NCI-H2081 (cell line): ENCODE measurements at places on chromosomes 7 and 10.

DNA sequence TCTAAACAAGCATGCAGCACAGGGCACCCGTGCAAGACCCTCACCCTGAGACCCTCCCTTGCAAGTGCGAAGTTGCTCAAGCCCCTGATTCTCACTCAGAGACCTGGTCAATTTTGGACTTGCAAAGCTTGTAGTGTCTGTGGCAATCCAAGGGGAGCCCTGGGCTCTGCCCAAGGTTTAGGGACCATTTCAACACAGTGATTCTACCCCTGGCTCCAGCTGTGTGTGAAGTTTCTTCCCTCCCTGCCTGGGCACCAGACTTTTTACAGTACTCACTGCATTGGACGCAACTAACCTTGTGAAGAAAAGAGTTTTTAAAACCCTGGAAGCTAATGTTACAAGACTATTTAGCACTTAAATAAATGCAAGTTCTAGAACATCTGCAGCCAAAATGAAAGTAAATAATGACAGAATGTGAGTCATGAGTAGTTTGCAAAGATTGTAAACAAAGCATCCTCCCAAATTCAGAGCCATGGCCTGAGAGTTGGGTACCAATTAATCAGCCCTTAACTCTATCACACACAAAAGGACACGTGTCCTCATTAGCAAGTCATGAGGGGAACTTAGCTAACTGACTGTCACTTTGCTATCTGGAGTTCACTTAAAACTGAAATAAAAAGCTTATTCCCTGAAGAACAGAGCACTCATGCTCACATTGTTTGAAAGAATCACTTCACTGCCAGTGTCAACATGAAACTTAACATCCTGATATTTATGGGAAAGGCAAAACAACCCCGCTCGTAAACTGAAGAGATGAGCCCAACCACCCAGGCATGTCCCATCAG, 48.1 kb downstream of the RGS10 start:
- DNase-seq, result no peak

- DNase-seq, result no peak
Measured at GRCh38 chr7:23024454-23024853, 10.5 kb upstream of the HYCC1 start.

DNA sequence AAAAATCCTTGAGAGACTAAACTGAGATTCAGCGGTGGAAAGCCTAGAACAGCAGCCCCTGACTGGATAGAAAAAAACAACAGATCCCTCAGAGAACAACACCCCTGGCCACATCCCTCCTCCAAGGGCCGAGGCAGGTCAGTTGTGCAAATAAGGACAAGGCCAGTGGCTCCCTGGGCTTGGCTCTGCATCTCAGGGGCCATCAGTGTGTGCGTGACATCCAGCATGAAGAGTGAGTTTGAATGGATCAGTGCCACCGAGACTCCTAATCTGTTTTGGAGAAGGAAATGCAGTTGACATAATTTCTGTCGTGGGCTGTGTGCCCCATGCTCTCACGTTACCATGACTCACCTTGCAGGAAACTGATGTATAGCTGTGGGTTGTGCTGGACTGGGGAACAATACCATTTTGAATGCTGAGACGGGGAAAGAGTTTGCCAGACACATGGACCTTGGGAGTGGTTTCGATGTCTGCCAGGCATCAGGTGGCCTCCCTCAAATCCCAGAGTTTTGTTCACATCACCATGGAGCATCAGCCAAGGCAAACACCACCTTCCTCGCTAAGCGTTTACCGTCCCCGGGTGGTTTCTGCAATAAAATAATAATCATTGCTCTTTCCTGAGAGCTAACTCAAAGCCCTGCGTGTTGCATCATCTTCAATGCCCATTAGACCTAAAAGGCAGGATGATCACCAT, 153.2 kb upstream of the FZD8 start:
- DNase-seq, result peak; percentile 71

DNA sequence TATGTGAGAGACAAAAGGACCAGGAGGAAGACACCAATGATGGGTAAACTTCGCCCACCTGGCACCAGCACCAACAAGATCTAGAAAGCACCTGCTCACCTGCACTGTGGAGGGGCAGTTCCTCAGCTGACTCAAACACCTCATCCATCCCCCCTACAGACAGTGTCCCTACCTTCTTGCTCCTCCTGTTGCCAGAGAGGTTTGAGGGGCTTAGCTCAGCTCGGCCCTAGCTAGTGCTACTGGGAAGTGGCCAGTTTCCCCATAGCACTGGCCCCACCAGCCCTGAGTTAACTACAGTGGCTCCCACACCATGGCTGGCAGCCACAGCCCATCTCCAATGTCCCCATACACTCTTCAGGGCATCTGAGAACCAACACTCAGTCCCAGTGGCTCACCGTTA, 70.8 kb downstream of the GRID1 start:
- no peak for DNase-seq

DNA sequence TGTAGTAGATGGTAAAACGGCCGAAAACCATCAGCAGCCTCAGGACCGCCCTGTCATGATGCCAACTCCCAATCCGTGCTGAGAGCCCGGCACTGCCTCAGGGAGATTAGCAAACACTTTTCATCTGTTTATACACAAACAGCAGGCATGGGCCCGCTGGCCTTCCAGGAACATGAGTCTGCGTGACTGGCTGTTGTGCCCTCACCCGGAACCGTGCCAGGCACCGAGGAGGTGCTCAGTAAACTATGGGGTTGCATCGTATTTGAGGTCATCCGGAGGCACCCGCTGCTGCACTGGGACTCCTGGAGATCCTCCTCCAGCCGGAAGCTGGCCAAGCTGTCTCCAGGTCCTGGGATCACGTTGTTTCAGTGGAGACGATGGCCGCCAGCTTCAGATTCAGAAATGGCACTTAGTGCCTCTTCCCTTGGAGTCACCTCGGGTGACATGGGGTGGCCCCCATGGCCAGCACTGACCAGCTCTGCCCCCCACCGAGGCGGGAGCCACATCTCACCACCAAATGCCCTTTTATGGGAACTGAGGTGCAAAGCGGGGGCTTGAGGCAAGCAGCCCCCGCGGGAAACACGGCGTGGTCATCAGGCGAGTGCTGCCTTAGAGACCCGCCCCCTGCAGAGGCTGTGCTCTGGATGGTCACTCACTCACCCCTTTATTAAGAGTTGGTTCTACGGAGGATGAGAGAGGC, 585.9 kb downstream of the PTPRN2 start:
- peak; percentile 91 for DNase-seq

- no peak for DNase-seq
Measured at GRCh38 chr7:129262324-129262723, 37.5 kb downstream of the AHCYL2 start.

DNA sequence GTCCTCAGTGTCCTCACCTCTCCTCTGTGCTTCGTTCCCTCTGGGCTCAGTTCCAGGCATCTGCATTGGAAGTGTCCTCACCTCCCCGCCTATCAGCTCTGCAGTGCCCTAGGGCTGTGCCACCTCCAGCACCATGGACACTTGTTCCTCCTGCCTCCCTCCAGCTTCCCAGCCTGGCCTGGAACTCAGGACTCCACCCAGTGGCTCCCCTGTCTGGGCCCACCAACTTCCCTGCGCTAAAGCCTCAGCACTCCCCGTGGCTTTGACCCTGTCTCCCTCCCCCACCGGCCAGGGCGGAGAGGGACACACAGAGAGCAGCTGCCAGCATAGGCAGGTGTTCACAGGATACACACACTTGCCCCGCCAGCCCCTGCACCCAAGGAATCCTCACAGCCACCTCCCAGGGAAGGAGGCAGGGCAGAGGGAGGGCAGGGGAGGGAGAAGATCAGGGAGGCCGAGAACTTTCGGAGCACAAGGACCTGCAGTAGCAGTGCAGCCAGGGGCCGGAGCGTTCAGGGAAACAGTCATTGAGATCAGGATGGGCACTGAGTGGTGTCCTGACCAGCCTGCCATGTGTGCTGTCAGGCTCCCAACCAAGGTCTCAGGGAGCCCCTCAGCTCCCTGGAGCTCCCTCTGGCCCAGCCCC, 31.3 kb downstream of the ANXA8 start:
- no peak for DNase-seq

DNA sequence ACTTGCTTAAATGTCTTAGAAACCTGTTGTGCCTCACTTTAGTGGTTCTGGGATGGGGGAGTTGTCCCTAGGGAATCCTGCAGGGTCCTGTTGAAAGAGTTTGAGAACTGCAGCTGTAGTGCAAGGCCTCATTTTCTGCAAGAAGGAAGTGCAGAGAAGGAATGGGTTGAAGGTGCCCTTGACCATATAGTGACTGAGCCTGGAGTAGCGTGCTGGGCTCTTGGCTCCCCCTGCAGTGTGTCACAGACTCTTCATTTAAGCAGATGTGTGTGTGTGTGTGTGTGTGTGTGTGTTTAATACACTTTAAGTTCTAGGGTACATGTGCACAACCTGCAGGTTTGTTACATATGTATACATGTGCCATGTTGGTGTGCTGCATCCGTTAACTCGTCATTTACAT, 92.2 kb downstream of the GRK5 start:
- no peak for DNase-seq

DNA sequence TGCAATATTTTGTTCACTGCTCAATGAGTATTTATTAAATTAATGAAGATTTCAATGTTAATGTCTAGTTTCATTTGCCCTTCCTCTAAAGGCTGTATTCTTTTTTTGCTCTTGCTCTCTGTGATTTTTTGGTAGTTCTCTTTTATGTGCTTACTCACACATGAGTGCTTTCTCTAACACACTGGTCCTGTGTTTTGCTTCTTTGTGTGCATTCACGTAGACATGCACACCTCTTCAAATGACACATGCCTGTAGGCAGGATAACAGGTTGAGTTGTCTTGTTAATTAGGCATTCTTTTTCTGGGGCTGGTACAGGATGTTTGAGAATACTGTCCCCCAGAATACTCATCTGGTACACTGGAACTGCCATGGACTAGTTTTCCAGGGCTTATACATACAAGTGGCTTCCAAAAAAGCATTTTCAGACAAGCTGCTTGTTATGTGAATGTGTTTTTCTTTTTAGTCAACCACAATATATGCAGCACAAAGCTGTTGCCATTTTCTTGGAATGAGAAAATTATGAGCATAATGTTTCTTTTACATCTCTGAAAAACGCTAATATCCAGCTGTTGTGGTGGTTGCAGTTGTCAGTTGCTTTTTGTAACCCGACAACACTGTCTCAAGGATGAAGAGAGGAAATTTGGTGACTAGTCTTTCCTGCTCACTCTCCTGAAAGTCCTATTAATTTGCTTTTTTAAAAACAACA, 416.4 kb downstream of the AUTS2 start:
- no peak for DNase-seq

DNA sequence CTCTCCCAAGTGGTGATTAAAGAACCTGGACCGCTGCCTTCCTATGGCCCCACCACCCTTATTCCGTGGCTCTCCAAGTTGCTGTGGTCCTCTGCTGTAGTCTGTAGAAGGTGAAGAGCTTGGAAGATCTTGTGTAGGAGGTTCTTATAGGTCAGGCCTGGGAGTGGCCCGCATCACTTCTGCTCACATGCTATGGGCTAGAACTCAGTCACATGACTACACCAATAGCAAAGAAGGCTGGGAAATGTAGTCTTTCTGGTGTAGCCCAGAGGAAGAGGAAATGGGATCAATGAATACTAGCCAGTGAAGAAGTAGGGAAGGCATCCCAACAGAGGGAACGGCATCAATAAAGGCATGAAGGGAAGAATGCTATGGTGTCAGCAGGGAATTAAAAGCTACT, 41.3 kb upstream of the AOAH start:
- DNase-seq, result no peak

- no peak for DNase-seq
Measured at GRCh38 chr7:48286836-48287235, 115.6 kb downstream of the ABCA13 start.

GRCh38 chr10:43824934-43825333, 176.3 kb upstream of the ZNF32 start:
- DNase-seq, result no peak

- DNase-seq, result no peak
Measured at GRCh38 chr7:137282043-137282442, 61.5 kb downstream of the PTN start.

- no peak for DNase-seq
Measured at GRCh38 chr10:75418712-75419111, 12.7 kb upstream of the LRMDA start.

- no peak for DNase-seq
Measured at GRCh38 chr10:47023237-47024045, 112.2 kb downstream of the PTPN20 start.

- DNase-seq, result no peak
Measured at GRCh38 chr7:74129887-74130286, 44.3 kb upstream of the EIF4H start.

DNA sequence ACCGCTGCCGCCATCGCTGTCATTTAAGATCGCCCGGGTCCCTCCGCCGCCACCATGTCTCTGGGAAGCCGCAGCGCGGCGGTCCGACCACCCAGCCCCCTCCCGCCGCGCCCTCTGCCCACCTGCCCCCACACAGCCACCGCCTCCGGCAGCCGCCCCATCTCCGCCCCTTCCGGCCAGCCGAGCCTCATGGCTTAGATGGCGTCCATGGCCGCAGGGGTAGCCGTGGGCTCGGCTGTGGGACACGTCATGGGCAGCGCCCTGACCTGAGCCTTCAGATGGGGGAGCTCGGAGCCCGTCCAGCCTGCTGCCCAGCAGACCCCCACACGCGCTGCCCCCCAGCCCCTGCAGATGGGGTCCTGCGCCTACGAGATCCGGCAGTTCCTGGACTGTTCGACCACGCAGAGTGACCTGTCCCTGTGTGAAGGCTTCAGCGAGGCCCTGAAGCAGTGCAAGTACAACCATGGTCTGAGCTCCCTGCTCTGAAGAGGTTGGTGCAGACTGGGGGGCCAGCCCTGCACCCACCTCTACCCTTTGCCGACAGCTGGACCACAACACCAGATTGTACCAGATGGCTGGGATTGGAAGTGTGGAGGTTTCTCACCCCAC, 38.0 kb upstream of the TARP start:
- peak; percentile 46 for DNase-seq

GRCh38 chr7:94908323-94909178, 1.2 kb downstream of the PPP1R9A start:
- DNase-seq, result peak; percentile 82

DNA sequence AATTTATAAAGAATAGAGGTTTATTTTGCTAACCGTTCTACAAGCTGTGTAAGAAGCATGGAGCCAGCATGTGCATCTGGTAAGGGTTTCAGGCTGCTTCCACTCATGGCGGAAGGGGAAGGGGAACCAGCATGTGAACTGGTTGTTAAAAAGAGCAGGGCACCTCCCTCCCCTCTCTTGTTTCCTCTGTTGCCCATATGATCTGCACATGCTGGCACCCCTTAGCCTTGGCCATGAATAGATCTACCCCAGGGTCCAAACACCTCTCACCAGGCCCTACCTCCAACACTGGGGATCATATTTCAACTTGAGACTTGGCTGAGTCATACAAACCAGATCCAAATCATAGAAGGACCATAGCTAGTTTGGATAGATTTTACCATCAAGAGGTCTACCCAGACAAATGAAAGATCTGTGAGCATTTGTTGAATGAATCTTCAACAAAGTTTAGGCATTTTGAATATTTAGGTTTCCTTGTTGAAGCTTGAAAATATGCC, 36.0 kb upstream of the NRP1 start:
- DNase-seq, result no peak

DNA sequence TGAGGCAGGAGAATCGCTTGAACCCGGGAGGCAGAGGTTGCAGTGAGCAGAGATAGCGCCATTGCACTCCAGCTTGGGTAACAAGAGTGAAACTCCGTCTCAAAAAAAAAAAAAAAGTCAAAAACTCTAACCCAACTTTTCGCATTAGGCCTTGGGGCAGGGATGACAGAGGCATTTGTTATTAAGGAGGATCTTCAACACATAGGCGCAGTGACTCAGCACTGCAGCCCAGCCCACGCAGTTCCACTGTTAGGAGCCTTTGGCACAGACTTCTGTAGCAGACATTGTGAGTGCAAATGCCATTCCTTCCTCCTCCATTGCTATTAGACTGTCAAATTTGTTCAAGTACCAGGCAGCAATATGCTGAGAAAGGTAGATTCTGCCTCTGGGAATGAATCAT, 43.1 kb upstream of the KLHL7 start:
- no peak for DNase-seq
